ENCODE measurements at places on chromosomes 3 and 15.

- no peak for DNase-seq
Observed at GRCh38 chr3:155425396-155425795, 131.9 kb upstream of the STRIT1 start.

DNA sequence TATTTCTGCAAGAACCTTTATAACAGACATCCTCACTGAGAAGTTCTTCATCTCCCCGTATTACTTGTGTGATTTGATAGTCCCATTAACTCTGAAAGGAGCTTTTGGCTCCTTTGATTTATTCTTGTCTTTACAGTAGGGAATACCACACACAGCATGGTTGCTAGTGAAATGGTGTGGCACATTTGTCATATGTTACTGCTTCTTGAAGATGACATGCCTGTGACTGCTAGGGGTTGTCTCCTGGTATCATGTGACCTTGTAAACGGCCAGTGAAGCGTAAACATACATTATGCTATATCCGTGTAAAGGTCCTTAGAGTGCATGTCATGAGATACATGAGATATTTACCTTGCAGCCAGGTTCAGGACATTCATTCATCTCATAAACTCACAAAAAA, 197.9 kb downstream of the RYR3 start:
- no peak for DNase-seq

- no peak for DNase-seq
Observed at GRCh38 chr3:38561746-38562466, 65.8 kb downstream of the EXOG start.

GRCh38 chr3:181075098-181075497, 85.6 kb upstream of the DNAJC19 start:
- DNase-seq, result no peak

DNA sequence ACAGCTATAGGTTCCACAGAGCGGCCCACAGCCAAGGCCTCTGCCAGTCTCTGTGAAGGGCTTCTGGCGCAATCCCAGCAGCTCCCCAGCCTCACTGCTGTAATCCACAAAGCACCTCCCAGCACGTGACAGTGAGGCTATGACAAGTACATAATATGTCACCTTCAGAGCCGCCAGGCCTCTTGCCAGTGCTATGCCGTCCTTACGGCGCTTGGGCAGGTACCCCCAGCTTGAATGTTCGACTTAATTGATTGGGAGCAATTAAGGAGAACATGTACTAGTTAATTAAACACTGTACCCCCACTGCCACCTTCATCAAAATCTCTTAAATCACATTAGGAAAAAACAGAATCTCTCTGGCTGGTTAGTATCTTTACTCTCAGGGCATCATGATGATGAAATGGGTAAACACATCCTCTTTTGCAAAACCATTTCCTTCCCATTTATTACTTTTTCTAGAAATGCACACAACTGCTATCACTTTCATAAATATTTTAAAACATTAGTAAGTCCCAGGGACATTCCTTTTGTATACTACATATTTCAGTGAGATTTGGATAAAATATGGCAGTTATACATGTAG, 169.9 kb downstream of the XXYLT1 start:
- DNase-seq, result no peak
